NCI-H1930 (cell line): ENCODE measurements at places on chromosomes 6 and 20.

- peak; percentile 10 for DNase-seq
Observed at GRCh38 chr6:19210849-19211590, 626.1 kb upstream of the ID4 start.

DNA sequence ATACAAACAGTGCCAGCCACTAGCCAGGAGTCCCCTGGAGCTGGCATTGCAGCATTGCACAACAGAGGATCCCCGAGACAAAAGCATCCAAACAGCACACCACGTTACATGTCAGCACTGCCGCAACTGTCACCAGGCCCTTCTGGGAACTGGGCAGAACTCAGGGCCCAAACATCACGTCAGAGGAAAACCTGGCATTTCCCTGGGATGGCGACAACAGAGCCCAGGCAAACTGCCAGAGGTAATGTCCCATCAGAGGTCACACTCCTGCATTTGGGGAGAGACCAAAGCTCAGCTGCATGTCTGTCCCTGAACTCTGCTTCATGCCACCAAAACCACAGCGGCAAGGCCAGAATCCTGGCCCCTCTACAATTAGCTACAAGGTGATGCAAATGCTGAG, 36.3 kb downstream of the PPP1R3G start:
- no peak for DNase-seq

GRCh38 chr6:151437401-151437800, 14.5 kb downstream of the RMND1 start:
- DNase-seq, result no peak

DNA sequence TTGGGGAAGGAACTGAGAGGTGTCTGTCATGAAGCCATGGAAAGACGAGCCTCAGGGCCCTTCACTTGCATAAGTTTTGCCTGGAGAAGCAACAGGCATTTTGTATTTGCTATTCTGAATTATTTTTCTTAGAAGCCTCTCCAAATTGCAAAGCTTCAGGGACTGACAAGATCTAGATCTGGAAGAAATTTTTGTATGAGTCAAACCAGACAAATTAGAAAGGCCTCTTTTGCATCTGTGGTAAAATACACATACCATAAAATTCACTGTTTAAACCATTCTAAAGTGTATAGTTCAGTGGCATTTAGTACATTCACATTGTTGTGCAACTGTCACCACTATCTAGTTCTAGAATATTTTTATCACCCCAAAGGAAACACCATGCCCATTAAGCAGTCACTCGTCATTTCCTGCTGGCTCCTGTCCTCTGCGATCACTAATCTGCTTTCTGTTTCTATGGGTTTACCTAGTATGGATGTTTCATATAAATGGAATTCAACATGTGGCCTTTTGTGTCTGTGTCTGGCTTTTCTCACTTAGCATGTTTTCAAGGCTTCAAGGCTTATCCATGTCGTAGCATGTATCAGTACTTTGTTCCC, 269.1 kb downstream of the PHF3 start:
- no peak for DNase-seq

- no peak for DNase-seq
Observed at GRCh38 chr6:96522465-96523009, 931 bp downstream of the UFL1 start.
